ENCODE measurements at places on chromosomes 5 and 9.

- DNase-seq = no peak
These were observed 60.6 kb downstream of the CYFIP2 start for GRCh38 chr5:157326440-157327005.

- no peak for DNase-seq
These were observed 21.5 kb downstream of the DDX31 start for GRCh38 chr9:132648283-132648682.

GRCh38 chr9:125172031-125172755 lies 17.4 kb downstream of the PPP6C start:
- DNase-seq = no peak

DNA sequence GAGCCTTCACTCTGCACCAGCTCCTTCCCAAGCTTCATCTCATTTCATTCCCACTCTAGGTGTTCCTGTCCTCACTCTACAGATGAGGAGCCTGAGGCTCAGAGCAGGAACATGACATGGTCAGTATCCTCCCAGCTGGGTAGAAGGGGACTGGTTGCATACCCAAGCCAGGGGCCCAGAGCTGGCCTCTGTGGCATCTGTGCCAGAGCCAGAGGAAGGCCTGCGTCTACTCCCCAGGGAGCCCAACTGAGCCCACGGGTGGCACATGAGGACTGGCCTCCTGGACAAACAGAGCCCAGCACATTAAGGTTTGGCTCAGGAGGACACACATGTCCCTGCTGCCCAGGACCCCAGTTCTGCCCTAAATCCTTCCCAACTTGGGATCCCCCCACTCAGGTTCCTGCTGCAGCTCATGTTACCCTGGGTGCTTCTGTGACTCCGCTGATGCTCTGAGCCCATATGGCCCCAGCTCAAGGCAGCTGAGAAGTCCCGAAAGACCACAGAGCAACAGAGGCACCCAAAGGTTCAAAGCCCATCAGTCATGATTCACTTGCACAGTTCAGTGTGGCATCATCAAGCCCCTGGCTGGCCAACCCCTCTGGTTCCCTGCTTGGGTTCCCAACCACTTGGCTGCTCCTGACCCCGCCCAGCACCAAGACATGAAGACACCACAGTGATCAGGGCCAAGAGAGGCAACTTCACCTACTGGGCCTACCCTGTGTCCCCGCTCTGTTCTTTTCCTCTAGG lies 8.5 kb upstream of the NEURL1B start:
- no peak for DNase-seq

GRCh38 chr5:175896301-175897040 lies 25.1 kb downstream of the CPLX2 start:
- DNase-seq = no peak

- DNase-seq = no peak
These were observed 5.5 kb downstream of the SLC9A3 start for GRCh38 chr5:518721-519120.

- no peak for DNase-seq
These were observed 76.0 kb downstream of the ATPSCKMT start for GRCh38 chr5:10173716-10174115.

- no peak for DNase-seq
These were observed 132.6 kb downstream of the PDZD2 start for GRCh38 chr5:31771500-31771899.

- DNase-seq = no peak
These were observed 106.8 kb downstream of the MAPKAP1 start for GRCh38 chr9:125600194-125600593.

GRCh38 chr9:38031594-38031993 lies 37.4 kb downstream of the SHB start:
- no peak for DNase-seq

DNA sequence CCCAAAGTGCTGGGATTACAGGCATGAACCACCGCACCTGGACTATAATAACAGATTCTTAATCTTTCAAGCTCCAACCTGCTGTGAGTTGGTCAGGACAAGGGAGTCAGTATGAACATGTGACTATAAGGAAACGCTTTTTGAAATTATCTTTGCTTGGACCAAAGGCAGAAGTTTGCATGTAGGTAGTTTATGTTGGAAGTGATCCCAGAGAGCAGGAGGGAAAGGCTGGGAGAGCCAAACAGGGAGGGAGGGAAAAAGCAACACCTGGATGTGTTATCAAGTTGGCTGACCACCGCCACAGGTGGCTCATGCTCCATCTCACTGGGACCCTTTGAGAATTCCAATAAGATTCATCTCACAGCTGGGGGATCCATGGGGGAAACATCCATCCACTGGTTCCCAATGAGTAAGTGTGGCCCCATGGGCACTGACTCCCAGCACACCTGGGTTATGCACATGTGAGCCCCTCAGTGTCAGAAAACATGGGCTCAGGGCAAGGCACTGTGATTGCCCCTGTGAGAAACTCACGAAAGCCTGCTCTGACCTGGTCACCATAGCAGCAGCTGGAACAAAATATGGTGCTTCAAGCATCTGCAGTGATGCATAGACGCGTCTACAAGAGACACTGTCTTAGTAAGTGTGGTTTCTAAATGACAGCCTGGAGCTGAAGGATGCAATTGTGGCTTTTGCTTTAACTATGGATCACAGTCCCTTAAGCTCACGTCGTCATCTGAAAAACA lies 62.1 kb downstream of the ARSB start:
- DNase-seq = no peak

GRCh38 chr9:124216474-124217176 lies 41.1 kb upstream of the NEK6 start:
- peak; percentile 11 for DNase-seq

- no peak for DNase-seq
These were observed 382.5 kb downstream of the PLK2 start for GRCh38 chr5:58077416-58077815.

GRCh38 chr5:172418862-172419814 lies 35.2 kb downstream of the SH3PXD2B start:
- DNase-seq = no peak

GRCh38 chr9:1505489-1505888 lies 455.3 kb downstream of the DMRT2 start:
- no peak for DNase-seq

- no peak for DNase-seq
These were observed 323.4 kb downstream of the FBXL7 start for GRCh38 chr5:15823398-15823797.

GRCh38 chr9:571066-571465 lies 270.4 kb upstream of the DMRT1 start:
- DNase-seq = no peak

GRCh38 chr9:3963643-3964369 lies 336.1 kb downstream of the GLIS3 start:
- DNase-seq = no peak

DNA sequence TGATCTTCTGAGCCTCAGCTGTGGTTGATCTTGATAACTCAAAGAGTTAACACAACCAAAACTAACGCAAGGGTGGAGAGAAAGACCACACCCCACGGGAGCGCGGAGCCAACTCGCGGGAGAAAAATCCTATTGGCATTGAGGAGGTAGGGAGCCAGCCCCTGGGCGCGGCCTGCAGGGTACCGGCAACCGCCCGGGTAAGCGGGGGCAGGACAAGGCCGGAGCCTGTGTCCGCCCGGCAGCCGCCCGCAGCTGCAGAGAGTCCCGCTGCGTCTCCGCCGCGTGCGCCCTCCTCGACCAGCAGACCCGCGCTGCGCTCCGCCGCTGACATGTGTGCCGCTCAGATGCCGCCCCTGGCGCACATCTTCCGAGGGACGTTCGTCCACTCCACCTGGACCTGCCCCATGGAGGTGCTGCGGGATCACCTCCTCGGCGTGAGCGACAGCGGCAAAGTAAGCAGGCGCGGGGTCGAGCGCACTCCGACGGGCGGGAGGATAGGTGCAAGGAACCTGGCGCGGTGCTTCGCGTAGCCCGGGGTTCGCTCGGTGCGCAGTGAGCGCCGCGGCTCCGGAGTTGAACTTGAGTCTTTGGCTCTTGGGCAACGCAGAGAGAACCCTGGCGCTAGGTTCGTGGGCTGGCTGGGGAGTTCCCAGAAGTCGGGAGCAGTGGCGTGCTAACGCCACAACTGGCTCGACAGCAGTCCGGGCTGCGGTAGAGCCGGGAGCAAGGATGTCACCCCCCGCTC lies at the start of gene GDA:
Gene GDA, plus strand, starts transcription at position 210 of the 745 bp plus-strand sequence. Its CDS starts 120 bp downstream, at position 330.
- DNase-seq = no peak

GRCh38 chr9:133759146-133759900 lies 21.2 kb upstream of the SARDH start:
- no peak for DNase-seq

DNA sequence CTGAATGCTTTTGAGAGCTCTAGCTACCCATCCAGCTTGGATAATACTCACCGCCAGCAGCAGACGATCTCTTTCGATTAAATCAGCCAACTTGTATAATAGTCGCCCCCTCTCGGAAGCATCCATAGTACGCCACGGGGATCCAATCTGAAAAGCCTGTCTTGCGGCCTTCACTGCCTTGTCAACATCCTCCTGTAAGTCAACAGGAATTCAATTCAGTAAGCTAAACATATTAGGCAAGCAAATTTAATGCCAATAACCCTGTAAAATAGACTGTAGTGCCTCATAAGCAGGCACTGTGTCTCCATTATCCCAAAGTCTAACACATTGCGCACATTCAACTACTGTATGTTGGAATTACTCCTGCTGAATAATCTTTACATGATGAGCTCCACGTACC lies 22.0 kb downstream of the ALDH1A1 start:
- no peak for DNase-seq

DNA sequence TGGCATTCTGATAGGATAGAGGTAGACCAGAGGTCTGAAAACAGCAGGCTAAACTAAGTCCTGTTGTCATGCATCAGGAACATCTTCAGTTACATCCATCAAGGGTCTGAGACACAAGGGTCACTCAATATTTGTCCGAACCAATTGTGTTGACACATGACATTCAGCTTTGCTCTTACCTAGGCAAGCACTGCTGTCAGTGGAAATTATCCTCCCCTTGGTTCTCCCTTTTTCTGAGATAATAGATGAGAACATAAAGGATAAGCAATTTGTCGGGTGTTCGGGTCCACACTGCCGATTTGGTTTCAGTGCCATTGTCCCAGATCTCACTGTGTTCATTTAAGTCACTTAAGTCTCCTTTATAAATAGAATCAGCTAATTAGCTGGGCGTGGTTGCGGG lies 148.3 kb upstream of the MSX2 start:
- DNase-seq = no peak

DNA sequence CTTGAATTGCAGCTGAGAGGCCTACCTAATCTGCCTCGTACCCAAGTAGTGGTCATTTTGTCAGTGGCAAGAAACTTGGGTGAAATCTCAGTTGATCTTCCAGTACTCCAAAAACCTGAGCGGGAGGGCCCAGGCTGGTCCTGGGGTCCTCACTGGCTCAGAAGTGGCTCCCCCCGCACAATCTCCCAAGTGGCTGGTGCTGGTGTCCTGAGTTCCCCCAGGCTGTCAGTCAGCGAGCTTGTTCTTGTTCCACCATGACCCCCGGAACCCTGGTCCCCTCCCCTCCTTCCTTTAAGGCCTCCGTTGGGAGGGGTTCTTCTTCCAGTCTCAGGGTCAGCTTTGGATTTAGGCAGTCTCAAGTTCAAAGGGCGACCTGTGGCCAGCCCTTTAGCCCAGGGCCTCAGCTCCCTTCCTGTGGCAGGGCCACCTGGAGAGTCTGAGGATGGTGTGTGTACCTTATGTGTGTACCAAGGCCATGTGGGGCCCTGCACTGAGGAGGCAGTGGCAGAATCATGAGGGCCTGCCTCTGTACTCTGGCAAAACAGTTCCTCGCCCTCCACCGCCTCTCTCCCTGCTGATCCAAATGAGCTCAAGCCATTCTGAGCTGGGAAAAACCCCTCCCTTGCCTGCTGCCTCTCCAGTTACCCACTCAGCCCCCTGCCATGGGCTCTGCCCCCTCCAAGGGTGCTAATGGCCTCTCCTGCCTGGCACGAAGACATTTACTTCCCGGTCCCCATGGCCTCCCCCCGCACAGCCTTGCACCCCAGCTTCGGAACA lies 4.5 kb upstream of the DBN1 start:
- no peak for DNase-seq

GRCh38 chr5:136308212-136308795 lies 57.0 kb downstream of the TRPC7 start:
- no peak for DNase-seq

GRCh38 chr5:10478436-10478835 lies 36.8 kb downstream of the ROPN1L start:
- DNase-seq = no peak

- DNase-seq = no peak
These were observed 80.4 kb upstream of the ADAMTSL1 start for GRCh38 chr9:18393340-18394130.

Measured in activated T-helper 1 cell treated with anti-CD3 and anti-CD28 coated beads, Interleukin-2, amount 50 U/mL, for 16 hours (primary cell).